ENCODE measurements at places on chromosomes 13 and 19.

DNA sequence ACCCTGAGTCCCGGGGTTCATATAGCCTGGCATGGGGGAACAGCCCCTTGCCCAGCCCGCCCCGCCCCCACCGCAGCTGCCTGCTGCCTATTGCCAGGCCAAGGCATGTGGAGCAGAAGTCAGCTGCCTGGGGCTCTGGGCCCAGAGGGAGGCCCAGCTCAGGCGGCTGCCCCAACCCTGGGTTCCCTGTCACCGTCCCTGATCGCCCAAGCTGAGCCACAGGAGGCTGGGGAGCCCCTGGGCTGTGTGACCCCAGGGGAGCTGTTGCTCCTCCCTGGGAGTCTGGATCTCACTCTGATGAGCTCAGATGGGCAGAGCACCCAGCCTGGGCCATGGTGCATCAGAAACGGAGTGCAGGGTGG is 1.4 kb downstream of the PLIN4 start:
- DNase-seq, result no peak

DNA sequence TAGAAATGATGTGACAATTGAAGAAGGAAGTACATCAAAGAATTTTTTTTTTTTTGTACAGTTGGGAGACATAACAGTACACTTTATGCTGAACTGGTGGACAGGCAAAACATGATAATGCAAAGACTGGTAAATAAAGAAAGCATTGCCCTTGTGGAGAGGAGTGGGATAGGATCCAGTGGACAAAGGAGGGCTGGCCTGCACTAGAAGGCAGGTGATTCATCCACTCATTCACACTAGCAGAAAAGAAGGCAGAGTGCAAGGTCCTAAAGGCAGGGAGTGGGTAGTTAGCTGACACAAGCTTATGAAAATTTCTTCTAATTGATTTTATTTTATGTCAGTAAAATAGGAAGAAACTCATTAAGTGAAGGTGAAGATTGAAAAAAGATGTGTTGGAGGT is 17.6 kb upstream of the NALCN start:
- no peak for DNase-seq

DNA sequence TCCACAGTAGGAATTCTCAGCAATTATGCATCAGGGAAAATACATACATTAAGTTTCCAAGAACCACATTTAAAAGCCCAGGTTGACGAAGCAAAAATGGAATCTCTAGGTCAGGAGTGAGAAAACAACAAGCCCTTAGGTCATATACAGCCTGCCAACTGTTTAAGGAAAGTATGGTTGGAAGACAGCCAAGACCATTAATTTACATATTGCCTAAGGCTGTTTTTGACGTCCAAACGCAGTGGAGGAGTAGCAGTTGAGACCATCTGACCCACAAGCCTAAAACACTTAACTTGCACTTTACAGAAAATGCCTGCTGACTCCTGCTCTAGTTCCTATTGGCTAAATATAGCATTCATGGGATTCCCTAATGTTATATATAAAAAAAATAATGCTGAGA is 299.0 kb downstream of the ITGBL1 start:
- no peak for DNase-seq

DNA sequence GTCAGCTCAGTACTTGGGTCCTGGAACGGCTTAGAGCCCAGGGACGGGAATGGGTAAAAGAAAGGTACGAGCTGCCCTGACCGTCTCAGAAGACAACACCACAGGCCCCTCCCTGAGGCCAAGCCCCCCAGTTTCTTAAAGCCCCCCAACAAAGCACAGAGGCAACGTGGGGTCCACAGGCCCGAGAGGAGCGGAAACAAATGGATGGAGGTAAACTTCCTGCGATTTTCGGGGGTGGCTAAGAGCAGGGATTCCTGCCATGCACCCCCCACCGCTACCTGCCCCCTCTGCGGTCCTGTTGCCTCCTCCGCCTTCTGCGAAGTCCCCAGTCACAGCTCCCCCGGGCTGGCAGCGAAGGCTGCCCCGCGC is 48.2 kb downstream of the PTPRS start:
- no peak for DNase-seq

- DNase-seq, result no peak
These were observed 1.8 kb upstream of the ZNF557 start for GRCh38 chr19:7067716-7068115.

GRCh38 chr13:21686751-21687391 is 16.0 kb downstream of the FGF9 start:
- peak; percentile 66 for DNase-seq

DNA sequence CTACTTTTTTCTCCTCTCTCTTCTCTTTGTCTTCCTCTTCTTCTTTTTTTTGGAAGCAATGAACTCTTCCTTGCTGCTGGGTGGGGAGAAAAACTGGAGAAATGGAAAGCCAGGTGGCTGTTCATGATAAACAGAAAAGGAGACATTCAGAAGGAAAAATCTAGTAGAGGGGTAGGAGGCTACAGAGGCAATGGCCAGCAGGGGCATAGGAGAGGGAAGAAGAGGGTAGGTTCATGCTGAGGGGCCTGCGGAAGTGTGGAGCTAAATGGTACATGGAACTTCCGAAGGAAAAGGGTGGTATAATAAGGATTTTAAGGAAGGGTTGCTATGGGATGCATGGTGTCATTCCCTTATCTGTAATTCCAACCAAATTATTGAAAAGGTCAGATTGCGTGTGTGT is 17.5 kb upstream of the HS6ST3 start:
- no peak for DNase-seq

DNA sequence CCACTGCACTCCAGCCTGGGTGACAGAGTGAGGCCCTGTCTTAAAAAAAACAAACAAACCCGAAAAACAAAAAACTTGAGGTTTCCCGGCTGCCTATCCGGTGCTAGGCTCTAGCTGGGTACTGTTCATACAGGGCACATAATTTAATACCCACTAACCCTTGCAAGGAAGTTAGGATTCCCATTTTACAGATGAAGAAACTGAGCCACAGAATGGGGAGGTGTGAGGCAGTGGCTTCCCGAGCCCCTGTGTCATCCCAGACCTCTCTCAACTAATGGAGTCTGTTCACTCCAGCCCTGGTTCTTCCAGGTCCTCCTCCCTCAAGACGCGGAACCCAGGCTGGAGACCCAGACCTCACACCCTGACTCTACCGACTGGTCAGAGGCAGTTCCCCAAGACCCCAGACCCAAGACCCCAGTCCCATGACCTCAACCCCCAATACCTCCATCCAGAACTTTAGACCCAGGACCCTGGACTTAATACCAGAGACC is 576 bp downstream of the APBA3 start:
- peak; percentile 6 for DNase-seq

- no peak for DNase-seq
These were observed 129.9 kb downstream of the GPC6 start for GRCh38 chr13:93356469-93356868.

- DNase-seq, result no peak
These were observed 20.7 kb downstream of the GARRE1 start for GRCh38 chr19:34274827-34275625.

GRCh38 chr13:30319655-30320054 is 12.3 kb upstream of the KATNAL1 start:
- DNase-seq, result no peak

GRCh38 chr19:47618771-47619170 is 9.8 kb downstream of the BICRA start:
- DNase-seq, result no peak

DNA sequence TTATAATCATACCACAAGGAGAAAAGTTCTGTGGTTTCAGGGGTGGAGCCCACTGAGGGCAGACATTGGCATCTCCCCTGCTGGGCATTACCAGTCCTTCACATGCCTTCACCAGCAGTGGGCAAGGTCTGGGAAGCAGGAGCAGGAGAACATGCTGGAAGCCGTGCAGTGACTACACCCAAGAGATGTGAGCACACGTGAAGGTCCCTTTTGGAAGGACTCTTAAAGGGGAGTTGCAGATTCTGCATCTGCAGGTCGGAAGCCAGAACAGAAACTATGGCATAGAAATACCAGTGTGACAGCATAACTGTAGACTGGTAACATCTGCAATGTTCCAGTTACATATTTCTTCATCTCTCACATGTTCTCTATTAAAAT is 26.9 kb upstream of the KL start:
- DNase-seq, result no peak

GRCh38 chr13:80655778-80656511 is 315.0 kb upstream of the SPRY2 start:
- DNase-seq, result no peak

- no peak for DNase-seq
These were observed 3.6 kb upstream of the CACNG8 start for GRCh38 chr19:53958823-53959757.

DNA sequence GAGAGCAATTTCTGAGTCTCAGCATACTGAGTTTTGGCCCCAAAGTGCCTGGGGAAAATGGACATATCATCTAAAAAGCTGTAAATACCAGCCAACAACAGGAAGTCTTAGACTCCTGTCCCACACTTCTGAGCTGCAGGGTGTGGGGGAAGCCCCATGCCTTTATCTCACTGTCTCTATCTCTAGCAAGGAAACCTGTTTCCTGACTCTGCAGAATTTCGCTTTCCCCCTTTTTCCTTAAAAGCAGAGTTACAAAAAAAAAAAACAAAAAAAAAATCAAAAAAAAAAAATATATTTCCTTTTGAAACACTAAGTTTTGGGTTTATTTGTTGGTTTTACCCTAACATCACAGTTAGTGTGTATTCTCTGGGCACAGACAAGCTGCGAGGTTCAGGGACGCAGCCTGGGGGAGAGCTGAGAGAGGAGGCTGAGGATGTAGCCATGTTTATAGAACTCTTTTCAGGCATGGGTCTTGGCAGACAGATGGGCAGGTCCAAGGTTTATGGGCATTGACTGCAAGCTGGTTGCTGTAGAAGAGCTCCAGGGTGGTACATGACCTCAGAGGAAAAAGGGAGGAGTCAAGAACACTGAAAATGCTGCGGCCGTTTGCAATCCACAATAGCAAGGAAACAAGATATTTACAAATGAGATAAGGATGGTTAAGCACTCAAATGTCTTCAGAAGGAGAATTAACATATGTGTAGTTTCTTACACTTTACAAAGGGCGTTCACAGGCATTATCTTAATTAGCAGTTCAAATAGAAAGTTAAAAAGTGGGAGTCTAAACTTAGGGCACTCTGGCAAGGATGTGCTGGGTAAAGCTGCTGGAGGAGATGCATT is 4.9 kb downstream of the MBNL2 start:
- DNase-seq, result peak; percentile 66

DNA sequence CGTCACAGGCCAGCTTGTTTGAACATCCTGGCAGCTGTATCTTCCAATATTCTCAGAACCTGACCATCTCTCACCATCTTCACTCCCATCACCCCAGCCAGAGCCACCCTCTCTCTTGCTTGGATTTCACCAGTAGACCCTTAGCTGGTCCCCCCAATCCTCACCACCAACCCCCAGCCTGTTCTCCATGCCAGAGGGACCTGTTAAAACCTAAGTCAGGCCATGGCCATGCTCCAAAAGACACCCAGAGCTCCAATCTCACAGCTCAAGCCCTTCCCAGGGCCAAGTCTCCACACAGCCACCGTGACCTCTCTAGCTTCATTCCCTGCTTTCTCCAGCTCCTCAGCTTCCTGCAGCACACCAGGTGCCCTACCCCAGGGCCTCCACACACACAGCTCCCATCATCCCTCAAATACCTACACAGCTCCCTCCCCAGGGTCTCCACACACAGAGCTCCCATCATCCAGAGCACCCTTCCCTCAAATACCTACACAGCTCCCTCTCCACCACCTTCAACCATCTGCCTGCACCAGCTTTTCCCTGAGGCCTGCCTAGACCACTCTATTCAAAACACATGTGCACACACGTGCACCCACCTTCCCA is 13.8 kb downstream of the EPS8L1 start:
- DNase-seq, result no peak

GRCh38 chr19:18501832-18502231 is 20.0 kb downstream of the ELL start:
- no peak for DNase-seq

DNA sequence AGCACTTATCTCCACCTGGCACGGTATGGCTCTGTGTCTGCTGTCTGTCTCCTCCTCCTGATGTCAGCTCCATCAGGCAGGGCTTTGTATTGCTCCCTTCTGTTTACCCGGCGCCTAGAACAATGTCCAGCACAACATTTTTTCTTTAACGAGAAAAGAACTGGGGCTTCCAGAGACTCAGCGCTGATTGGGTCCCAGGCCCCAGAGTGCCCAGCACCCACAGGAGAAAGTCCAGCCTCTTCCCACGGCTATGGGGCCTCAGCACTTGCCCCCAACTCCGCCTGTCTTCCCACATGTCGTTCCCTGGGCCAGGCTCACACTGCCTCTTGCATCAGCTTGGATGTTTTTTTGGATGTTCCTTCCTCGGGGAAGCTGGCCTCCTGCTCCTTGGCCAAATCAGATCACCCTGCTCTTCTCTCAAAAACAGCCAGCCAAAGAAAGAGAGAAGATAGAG is 6.9 kb downstream of the MYPOP start:
- DNase-seq, result no peak

DNA sequence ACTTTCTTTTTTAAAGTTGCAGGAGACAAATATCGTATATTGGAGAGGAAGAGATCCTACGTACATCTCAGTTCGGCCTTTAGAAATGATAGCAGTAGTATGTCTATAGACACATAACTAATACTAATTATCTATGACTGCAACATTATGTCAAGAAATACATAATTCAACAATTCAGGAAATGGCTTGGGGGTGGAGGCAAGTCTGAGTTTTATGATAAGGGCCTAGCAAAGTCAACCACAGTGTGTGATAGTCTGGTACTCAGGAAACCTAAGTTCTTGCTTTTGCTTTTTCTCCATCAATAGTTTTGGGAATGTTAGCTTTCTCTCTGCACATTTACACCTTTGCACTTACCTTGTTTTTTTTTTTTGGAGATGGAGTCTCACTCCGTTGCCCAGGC is 27.5 kb upstream of the OBI1 start:
- DNase-seq, result no peak

DNA sequence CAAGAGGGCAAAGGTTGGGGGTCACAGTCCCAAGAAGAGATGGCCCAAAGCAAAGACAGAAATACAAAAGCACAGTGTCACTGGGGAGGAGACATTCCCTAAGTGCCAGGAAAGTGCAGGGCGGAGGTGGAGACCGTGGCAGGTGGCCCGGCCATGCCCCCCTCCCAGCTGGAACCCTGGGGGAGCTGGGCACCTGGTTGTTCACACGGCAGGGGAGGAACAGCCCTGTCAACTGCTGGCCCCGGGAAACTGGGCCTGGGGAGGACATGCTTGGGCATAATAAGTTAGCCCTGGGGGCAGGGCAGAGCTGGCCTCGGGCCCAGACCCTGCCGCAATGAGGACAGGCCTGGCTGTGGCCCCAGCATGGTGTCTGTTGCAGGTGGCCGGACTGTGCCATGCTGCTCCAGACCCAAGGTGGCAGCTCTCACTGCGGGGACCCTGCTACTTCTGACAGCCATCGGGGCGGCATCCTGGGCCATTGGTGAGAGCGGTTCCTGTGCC is 7.4 kb downstream of the HPN start:
- no peak for DNase-seq
